Calu3 (cell line): ENCODE measurements at places on chromosomes 3 and 15. TPM values are rescaled to one million over a fixed set of nuclear protein-coding genes. Genes with fewer than 3 reads are reported as not detected.

FMN1 gene
- 5.5 and 7.1 TPM in 2 replicates for total RNA-seq

IQCF5 gene
- not detected in 2 replicates for total RNA-seq

BBX gene
- total RNA-seq = 66.9 and 72.2 TPM in 2 replicates

CSPG5 gene
- total RNA-seq = 6.1 and 7.4 TPM in 2 replicates

MYH15 gene
- 0.35 and 0.64 TPM in 2 replicates for total RNA-seq
